Hypothalamus (tissue), 51 donors: ENCODE measurements at places on chromosomes 16 and 17.

- no peak for DNase-seq
Measured at GRCh38 chr16:48608452-48608851, 1.5 kb downstream of the N4BP1 start.

GRCh38 chr16:4213737-4214136, 28.1 kb downstream of the SRL start:
- DNase-seq = no peak

DNA sequence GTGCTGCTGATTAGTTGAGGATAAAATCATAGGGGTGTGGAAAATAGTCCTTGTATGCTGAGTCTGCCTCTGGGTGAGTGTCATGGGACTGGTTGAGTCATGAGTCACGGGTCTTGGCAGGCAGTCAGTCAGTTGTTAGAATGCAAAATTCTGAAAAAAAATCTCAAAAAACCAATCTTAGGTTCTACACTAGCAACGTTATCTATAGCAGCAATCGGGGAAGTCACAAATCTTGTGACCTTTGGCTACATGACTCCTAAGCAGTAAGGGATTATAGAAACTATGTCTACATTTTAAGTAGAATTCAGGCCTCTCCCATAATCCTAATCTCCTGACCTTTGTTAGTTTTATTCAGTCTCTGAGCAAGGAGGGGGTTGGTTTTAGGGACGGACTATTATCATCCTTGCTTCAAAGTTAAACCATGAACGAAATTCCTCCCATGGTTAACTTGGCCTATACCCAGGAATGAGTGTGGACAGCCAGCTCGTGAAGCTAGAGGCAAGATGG, 18.0 kb upstream of the PMFBP1 start:
- no peak for DNase-seq

GRCh38 chr17:61406971-61407911, 7.6 kb downstream of the TBX2 start:
- no peak for DNase-seq

GRCh38 chr17:18025241-18025944, 13.6 kb downstream of the ATPAF2 start:
- DNase-seq = no peak

- no peak for DNase-seq
Measured at GRCh38 chr17:77315551-77316190, 174.9 kb downstream of the SEC14L1 start.

- no peak for DNase-seq
Measured at GRCh38 chr17:12765548-12765947, 23.8 kb upstream of the ARHGAP44 start.

DNA sequence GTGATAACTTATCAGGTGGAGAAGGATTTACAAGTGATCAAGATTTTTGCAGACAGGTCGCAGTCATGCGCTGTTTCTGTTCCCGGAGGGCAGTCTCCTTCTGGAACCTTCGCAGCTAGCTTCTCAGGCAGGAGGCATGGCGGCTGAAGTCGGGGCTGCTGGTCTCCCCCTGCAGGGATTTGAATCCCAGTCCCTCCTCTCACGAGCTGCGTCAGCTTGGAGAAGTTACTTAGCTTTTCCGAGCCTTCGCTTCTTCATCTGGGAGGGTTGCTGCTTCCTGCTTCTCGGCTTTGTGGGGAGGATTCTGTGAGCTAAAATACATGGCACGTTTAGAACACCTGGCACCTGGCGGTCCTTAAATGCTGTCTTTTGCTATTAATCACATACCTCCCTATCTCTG, 287.8 kb upstream of the FOXF1 start:
- DNase-seq = no peak

DNA sequence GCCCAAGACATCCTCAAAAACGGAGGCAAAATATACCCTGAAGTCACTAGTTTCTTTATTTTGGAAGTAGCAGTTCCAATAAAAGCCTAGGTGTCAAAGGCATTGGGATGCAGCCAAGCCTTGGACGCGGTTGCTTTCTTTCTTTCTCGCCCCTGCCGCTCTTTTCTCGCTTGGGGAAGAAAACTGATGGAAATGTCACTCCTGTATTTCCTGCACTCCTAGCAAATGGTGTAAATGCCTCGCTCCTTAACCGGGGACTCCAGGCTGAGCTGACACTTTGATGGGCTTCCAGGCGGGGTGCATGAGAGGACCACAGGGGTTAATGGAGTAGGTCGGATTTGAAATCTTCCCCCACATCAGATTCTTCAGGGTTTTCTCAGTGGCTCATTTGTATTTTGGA, 114.1 kb downstream of the FOXL1 start:
- no peak for DNase-seq

DNA sequence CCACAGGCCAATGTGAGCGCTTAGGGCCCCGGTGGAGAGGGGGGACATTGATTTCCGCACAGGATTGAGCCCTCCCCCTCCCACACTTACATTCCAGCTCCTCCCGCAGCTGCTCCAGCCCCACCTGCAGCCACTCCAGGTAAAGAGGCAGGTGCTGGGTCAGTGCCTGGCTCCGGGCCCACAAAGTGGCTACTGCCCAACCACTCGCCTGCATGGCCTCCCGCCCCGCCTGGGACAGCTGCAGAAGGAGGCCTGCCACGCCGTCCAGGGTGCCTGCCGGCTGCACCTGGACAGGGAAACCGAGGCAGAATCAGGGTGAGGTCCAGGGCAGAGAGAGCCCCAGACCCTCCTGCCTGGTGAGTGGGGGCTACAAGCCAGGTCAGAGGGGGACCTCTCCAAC, 46.3 kb downstream of the RMI2 start:
- DNase-seq = no peak

DNA sequence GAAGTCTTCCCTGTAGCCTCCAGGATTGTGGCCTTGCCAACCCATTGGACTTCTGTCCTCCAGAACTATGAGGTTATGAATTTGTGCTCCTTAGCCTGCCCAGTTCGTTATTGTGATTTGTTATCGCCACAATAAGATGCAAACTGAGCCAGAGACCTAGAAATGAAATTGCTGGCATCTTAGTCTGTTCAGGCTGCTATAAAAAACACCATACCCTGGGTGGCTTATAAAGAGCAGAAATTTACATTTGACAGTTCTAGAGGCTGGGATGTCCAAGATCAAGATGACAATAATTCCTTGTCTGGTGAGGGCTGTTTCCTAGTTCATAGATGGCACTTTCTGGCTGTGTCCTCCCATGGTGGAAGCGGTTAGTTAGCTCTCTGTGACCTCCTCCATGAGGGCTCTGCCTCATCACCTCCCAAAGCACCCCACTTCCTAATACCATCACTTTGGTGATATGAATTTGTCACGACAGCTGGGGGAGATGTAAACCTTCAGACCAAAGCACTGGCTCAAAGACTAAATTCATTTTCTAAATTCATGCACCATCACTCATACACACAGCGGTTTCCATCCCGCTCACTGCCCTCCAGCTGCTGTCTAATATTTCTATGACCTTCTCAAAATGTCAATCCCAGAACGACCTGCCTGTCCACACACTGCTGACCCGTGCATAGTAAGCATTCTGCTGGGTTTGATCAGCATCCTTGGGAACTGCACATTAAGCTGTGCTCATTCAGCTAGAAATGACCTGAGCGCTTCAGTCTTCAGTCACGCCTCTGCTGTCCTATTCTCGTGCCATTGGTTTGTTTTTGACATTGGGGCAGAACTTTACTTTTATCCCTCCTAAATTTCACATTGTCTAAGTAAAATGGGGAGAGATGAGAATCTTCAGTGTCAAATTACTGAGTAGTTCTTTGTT, 36.6 kb downstream of the GINS3 start:
- no peak for DNase-seq

DNA sequence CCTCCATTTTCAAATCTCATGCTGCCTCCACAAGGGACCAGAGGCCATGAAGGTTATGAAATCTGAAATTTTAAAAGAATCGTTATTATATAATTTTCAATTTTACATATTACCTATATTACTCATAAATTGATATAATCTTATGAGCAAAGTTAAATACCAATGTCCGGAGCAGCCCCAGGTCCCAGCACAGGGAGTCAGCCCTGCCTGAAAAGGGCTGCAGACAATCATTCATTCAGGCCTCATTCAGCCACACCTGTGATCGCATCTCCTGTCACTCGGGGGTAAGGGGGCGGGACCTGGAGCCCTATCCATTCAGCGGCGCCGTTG, 172.5 kb downstream of the AHSP start:
- no peak for DNase-seq

- no peak for DNase-seq
Measured at GRCh38 chr17:17494499-17494869, 1.7 kb downstream of the RASD1 start.

DNA sequence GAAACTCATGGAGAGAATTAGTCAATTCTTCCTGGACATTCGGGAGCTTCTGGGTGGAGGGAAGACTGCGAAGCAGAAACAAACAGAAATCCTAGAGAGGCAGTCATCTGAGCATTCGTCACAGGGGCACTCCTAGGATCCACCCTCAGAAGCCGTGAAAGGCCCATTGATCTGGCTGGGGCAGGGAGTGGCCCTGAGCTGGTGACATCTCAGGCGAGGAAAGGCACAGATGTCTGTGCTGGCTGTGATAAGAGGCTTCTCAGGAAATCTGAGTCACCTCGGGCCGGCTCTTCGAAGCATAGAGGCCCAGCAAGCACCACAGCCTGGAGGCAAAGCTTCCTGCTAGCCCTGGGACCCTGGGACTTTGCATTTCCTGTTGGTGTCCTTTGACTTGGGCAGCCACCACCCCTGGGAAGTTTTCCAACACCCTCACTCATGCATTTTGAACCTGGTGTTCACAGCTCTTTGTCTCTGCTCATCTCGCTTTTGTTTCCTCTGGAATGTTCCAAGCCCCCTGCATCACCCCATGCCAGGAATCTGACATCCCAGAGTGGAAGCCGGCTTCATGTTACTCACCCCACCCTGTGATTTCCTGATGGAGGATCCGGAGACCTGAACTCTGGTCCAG, 23.3 kb upstream of the CDRT4 start:
- peak; percentile 69 for DNase-seq

GRCh38 chr16:51755577-51756355, 604.7 kb upstream of the SALL1 start:
- DNase-seq = no peak

DNA sequence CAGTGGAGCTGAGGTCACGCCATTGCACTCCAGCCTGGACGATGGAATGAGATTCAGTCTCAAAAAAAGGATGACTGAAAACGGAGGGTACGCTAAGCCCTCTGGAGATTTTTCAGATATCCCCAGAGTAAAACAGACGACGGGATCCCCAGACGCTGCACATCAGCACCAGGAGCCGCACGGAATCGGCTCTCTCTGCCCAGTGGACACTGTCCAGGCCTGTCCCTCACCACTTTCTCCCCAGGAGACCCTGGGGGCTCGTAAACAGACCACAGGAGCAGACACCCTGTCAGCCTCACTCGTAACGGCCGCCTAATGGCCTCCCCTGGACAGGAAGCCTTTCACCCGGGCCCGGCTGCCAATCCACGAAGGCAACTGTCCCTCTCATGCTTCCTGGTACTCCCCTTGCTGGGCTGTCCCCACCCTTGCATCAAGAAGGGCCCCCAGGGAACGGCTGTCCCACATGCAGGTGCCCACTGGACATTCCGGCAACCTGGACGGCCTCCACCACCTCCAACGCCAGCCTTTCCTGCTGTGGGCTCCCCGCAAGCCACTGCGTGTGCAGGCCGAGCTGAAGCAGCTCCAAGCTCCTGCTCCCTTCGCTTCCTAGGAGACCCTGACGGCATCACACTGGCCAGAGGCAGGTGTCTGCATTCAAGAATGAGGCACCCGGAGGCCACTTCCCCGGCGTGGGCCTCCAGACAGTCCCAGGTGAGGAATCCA, 74.3 kb downstream of the TIMM22 start:
- no peak for DNase-seq

DNA sequence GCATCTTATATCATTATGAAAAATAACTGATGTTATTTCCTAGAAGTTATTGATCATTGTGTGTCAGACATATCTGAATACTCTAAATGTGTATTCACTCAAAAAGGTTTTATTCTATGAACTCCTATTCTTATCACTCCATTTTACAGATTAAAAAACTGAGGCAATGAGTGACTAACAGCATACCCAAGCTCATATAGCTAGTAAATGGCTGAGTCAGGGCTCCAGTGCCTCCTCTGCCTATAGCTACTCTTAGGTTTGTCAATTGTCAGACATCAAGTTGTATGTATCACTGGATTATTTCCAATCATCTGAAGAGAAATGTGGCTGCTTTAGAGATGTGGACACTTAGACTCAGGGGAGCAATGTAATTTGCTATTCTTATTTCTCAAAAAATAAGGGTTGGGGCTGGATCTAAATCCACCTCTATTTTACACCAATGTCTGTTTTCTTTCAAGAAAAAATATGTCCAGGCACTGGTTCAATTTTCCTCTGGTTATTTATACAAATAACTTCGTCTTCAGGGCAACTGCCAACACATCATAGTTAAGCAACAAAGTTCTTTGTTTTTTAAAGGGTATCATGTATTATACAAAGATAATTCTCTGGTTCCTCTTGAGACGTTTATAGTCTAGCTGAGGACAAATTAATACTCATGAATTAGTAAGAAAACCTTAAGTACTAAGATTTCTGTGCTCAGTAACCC, 328.9 kb upstream of the MAF start:
- no peak for DNase-seq

GRCh38 chr16:61083711-61084110, 952.5 kb downstream of the CDH8 start:
- DNase-seq = no peak

DNA sequence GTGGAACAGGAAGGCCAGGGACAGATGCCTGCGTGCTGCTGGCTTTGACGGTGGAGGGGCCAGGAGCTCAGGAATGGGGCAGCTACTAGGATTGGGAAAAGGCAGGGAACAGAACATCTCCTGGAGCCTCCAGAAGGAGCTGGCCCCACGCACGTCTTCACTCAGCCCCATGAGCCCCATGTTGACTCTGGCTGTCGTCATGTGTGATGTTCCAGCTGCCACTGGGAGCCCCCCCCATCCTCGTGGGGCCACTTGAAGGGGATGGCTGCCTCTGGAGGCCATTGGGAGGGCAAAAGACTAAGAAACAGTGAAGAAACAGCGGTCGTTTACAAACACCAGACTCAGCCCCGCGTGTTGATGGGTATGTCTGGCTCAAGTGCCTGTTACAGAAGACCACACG, 18.5 kb upstream of the APRT start:
- DNase-seq = no peak

- no peak for DNase-seq
Measured at GRCh38 chr17:44390250-44390870, 911 bp upstream of the ITGA2B start.

GRCh38 chr16:50102051-50102746, 36.4 kb downstream of the HEATR3 start:
- DNase-seq = no peak

- no peak for DNase-seq
Measured at GRCh38 chr16:27980076-27980775, 83.3 kb downstream of the GSG1L start.
